ENCODE measurements at places on chromosomes 7 and 10.
A peak's percentile ranks its signal among the peaks of the same experiment; 100 is the strongest.

- DNase-seq: no peak
These were observed 74.3 kb downstream of the GRK5 start for GRCh38 chr10:119281581-119282071.

- DNase-seq: no peak
These were observed 38.5 kb downstream of the UNC5B start for GRCh38 chr10:71250842-71251241.

GRCh38 chr7:31014826-31015225 lies 37.3 kb upstream of the ADCYAP1R1 start:
- DNase-seq: no peak

DNA sequence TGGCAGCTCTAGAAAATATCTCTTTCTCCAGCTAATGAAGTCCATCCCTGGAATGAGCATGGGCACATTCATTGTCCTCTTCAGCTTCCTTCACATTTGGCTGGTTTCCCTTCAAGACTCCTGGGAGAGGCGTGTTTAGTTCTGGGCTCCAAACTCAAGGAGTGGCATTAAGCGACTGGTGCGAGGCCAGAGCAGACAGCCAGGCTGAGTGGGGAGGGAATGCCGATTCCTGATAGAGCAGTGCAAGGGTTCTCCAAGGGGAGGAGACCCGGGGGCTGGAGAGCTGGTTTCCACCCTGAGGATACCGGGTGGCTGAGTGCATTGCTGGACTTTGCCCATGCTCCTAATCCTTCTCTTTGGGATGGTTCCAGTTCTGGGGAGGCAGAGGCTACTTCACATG lies 372.1 kb downstream of the RPS24 start:
- DNase-seq: no peak

GRCh38 chr10:68269562-68270290 lies 37.8 kb upstream of the ATOH7 start:
- no peak for DNase-seq

DNA sequence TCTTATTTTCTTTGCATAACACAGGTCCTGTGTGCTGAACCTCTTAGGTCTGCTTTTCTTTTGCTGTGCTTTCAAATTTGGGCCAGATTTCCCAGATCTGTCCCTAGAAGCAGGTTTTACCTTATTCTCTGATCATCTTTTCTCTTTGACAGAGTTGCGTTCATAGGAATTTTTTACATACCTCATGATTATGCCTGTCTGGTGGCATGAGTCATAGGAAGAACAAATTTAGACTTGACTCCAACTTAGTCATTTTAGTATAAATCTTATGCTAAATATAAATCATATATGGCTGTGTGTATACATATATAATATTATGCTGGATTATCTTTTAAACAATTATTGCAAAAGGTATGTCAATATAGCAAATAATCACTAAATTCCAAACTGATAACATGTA lies 1038.9 kb downstream of the GRM8 start:
- DNase-seq: no peak

DNA sequence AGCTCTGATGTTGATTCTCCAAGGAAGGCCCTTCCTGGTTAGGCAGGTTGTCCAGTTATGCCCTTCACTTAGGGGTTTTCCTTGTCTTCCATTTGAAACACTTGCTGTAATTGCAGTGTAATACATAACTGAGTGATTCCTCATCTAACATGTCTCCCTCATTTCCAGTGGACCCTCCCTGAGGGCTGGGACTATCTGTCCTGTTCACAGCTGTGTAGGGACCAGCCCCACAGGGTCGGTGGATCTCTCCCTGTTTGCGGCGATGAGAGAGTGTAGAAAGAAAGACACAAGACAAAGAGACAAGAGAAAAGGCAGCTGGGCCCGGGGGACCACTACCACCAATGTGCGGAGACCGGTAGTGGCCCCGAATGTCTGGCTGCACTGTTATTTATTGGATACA lies 135.9 kb upstream of the EEPD1 start:
- no peak for DNase-seq

DNA sequence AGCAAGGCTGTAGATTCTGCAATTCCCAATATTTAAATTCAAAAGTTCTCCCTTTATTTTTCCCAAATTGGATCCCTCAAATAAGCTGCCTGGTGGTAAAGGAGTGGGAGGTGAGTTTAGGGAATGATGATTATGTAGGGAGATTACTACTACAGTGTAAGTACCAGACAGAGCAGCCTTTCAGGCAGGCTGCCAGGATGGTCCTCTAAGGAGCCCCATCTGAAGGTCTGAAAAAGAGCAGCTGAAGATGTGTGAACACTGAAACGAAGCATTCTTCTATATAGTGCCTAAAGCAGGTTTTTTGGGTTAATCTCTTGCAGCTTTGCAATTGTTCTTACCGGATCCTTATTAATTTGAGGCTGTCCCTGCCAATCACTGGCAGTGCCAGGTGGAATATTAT lies 84.7 kb downstream of the CREB5 start:
- no peak for DNase-seq

DNA sequence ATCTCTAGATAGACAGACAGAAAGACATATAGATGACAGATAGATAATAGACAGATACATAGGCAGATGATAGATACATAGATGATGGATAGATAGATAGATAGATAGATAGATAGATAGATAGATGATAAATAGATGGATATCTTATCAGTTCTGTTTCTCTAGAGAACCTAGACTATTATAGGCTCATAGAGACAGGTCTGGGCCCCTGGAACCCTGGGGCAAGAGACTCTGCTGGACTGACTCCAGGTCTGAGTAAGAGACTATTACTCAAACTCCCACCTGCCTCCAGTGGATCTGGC lies 58.3 kb downstream of the FRMPD2 start:
- no peak for DNase-seq

- no peak for DNase-seq
These were observed 78.0 kb upstream of the ZNF479 start for GRCh38 chr7:57210212-57210611.

DNA sequence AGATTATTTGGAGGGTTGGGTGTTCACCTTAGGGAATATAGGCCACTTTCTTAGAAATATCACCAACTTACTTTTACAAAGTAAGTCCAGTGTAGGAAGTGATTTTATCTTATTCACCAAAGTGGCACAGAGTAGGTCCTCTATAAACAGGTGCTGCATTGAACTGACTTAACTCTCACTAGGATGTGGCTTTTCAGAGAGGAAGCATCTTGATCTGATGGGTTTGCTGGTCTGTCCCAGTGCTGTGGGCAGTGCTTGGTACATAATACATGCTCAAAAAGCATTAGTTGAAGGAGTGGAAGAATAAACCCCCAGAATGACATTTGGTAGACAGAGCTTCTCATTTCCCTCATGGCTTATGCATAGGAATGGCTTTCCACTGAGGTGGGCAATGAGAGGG lies 334.7 kb downstream of the LRMDA start:
- no peak for DNase-seq

DNA sequence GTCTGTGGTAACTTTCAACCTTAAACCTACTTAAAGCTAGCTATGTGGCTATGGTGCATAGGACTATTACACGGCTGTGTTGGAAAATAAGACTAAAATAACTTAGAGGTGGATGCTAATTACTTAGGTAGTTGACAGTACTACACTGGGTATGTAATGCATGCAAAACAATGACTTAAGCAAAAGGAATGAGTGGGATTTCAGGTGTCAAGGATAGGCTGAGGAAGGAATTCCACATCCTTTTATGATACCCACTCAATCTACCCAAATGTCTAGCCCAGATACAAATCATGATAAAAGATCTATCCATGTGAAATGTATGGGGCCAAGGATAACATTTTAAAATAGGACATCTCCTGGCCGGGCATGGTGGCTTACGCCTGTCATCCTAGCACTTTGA lies 13.9 kb downstream of the CDNF start:
- no peak for DNase-seq

GRCh38 chr10:86368987-86369386 lies 2.4 kb upstream of the GRID1 start:
- no peak for DNase-seq

DNA sequence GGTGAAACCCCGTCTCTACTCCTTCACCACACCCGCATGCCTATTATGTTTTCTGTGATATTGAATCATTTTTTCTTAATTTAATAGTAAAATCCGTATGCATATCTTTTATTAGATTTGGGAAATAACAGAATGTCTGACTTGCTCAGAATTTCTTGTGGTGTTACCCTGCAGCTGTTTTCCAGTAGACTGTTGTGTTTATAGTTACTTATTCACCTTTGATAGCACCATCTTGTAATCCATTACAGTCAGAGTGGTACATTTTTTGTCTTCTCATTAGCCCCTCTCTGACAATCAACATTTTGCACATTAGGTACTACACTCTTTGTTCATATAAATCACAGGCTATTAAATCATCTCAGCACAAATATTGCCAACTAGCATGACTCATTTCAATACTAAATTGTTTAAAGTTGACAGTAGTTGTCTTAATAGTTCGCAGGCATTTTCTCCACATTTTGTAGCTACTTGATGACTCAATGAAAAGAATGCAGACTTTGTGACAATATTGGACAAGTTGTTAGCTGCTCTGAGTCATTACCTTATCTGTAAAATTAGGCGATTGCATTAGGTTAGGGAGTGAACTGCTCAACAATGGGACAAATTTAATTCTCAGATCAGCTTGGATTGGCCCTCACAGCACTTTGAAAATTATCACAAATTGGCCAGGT lies 17.8 kb upstream of the SLC16A12 start:
- DNase-seq: peak; percentile 92

- DNase-seq: no peak
These were observed 77.9 kb upstream of the PFKP start for GRCh38 chr10:2989292-2989947.

DNA sequence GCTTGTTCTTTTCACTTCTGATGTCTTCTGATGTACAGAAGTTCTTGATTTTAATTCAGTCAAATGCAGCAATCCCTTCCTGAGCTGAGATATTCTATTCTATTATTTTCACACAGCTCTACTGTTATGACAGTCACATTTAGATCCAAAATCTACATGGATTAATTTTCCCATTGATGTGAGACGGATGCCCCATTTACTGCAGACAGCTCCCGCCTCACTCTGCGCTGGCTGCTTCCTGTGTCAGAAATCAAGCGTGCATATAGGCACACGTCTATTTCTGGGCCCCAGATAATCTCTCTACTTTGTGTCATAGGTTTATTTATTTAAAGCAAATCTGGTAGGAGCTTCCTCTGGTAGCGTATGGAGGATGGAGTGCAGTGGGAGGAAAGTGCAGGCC lies 6.7 kb downstream of the BNIP3 start:
- no peak for DNase-seq

GRCh38 chr10:44046605-44047004 lies 338.3 kb downstream of the CXCL12 start:
- no peak for DNase-seq

GRCh38 chr7:130918129-130919052 lies 184.4 kb upstream of the KLF14 start:
- DNase-seq: no peak

GRCh38 chr10:112775381-112775780 lies 174.7 kb upstream of the TCF7L2 start:
- peak; percentile 26 for DNase-seq

GRCh38 chr7:139898483-139898882 lies 69.4 kb downstream of the TBXAS1 start:
- no peak for DNase-seq

DNA sequence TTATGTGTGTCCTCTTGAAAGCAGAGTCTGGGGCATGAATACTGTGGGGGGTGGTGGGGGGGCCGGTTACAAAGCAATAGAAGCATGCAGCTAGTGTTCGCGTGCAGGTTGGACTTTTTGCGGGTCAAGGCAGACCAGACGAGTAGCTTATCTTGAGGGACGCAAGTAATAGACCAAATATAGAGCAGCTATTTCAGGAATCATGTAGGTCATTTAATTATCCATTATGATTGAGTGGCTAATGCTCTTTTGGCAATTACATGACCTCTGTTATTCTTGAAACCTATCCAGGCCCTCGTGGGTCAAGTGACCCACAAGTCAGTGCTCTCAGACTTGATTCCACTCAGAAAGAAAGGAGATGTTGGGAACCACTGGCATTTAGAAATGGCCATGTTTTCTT lies 93.0 kb downstream of the BTRC start:
- no peak for DNase-seq

- no peak for DNase-seq
These were observed 125.8 kb upstream of the GAD2 start for GRCh38 chr10:26090762-26091161.

DNA sequence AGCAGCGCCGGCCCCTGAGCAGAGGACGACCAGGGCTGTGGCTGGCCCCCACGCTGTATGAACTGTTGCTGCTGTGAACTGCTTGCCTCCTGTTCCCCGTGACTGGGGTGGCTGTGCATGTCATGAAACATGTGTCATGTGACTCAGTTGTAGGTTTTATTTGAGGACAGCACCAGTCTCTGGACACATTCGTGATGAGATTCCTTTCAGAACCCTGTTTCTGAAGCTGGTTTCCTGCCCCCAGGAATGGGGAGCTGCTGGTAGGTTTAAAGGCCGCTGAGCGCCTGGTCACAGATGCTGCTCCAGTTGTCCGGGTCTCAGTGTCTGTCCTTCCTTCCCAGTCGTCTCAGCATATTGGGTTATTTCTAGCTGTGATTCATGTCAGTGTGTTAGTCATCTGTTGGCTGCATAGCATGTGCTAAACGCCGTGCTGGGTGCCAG lies 79.1 kb upstream of the PPIF start:
- DNase-seq: peak; percentile 42

DNA sequence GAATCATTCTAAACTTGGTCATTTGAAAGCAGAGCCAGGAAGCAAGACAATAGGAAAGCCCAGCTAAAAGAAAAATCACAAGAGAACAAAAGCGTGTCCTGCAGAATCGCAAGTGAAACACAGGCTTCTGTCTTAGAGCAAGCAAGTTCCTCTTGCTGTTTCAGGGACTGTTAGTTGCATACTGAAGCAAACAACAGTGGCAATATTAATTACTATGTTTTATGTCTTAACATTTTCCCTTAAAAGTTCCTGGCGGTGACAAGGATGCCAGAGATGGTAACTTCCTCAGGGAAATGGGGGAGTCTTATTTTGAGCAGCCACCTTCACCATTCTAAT lies 217.1 kb downstream of the GFRA1 start:
- DNase-seq: no peak

GRCh38 chr7:136339464-136339863 lies 362.3 kb upstream of the MTPN start:
- DNase-seq: peak; percentile 2

GRCh38 chr10:83078160-83078559 lies 1061.1 kb upstream of the GHITM start:
- DNase-seq: no peak

DNA sequence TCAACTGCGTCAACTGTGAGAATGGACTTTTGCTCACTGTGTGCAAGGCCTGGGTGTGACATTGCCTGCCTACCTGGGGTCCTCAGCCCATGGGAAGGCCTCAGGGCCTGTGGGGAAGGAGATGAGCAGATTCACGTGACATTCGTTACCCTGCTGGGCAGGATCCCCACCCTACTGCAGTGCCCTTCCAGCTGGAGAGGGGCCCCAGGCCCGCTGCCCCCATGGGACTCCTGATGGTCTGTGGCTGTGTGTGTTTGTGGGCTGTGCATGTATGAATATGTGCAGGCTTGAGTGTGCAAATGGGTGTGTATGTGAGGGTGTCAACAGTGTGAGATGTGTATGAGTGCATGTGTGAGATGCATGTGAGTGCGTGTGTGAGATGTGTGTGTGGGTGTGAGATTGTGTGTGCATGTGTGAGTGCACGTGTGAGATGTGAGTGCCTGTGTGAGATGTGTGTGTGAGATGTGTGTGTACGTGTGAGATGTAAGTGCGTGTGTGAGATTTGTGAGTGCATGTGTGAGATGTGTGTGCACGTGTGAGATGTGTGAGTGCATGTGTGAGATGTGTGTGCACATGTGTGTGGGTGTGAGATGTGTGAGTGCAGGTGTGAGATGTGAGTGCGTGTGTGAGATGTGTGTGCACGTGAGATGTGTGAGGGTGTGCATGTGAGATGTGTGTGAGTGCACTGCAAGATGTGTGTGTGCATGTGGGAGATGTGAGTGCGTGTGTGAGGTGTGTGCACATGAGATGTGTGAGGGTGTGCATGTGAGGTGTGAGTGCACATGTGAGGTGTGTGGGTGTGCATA lies 29.7 kb downstream of the PPIF start:
- no peak for DNase-seq

All from amniotic epithelial cell (primary cell).